Forelimb muscle (tissue), 1 donor: ENCODE measurements at places on chromosomes 1 and 21.

GRCh38 chr1:173114346-173114745, 63.6 kb upstream of the TNFSF18 start:
- no peak for DNase-seq

GRCh38 chr1:60765204-60765603, 317.2 kb upstream of the NFIA start:
- no peak for DNase-seq

- DNase-seq: no peak
These were observed 6.2 kb downstream of the CORT start for GRCh38 chr1:10456048-10456447.

- DNase-seq: no peak
These were observed 23.5 kb downstream of the TOR3A start for GRCh38 chr1:179105393-179105792.

GRCh38 chr1:905811-906599, 17.7 kb upstream of the SAMD11 start:
- DNase-seq: no peak
